ENCODE measurements at places on chromosomes 1 and 21.
A peak's percentile ranks its signal among the peaks of the same experiment; 100 is the strongest.

DNA sequence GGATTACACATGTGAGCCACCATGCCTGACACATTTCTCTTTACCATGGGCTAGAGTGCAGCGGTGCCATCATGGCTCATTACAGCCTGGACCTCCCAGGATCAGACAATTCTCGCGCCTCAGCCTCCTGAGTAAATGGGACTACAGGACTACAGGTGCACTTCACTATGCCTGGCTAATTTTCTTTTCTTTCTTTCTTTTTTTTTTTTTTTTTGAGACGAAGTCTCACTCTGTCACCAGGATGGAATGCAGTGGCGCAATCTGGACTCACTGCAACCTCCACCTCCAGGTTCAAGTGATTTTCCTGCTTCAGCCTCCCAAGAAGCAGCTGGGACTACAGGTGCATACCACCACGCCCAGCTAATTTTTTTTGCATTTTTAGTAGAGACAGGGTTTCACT is 14.8 kb upstream of the KIF1B start:
- DNase-seq = peak; percentile 16

DNA sequence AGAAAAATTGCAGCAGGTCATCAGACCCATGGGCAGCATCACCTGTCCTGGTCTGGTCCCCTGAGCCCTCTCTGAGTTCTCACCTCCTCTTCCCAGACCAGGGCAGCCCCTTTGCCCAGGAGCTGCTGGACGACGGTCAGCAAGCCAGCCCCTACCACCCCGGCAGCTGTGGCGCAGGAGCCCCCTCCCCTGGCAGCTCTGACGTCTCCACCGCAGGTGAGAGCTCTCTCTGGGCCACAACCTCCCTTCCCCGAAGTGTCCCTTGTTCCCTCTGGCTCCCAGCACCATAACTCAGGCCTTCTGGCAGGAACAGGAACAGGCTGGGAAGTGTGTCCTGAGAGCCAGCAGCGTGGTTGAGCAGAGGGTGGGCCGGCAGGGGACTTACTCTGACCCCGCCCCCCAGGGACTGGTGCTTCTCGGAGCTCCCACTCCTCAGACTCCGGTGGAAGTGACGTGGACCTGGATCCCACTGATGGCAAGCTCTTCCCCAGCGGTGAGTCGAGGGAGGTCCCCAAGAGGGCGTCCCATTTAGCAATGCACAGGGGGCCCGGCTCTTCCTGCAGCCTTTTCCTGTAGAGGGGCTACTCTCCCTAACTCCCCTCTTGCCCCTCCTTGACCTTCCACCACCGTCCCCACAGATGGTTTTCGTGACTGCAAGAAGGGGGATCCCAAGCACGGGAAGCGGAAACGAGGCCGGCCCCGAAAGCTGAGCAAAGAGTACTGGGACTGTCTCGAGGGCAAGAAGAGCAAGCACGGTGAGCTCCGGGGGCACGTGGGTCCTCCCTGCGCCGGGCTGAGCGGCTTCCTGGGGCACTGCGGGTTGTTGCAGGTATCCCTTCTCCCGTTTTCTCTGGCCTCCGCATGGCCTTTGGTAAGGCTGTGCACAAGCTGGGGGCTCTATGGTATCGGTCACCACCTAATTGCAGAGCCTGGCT is 2.4 kb downstream of the ELF3 start:
- no peak for DNase-seq

DNA sequence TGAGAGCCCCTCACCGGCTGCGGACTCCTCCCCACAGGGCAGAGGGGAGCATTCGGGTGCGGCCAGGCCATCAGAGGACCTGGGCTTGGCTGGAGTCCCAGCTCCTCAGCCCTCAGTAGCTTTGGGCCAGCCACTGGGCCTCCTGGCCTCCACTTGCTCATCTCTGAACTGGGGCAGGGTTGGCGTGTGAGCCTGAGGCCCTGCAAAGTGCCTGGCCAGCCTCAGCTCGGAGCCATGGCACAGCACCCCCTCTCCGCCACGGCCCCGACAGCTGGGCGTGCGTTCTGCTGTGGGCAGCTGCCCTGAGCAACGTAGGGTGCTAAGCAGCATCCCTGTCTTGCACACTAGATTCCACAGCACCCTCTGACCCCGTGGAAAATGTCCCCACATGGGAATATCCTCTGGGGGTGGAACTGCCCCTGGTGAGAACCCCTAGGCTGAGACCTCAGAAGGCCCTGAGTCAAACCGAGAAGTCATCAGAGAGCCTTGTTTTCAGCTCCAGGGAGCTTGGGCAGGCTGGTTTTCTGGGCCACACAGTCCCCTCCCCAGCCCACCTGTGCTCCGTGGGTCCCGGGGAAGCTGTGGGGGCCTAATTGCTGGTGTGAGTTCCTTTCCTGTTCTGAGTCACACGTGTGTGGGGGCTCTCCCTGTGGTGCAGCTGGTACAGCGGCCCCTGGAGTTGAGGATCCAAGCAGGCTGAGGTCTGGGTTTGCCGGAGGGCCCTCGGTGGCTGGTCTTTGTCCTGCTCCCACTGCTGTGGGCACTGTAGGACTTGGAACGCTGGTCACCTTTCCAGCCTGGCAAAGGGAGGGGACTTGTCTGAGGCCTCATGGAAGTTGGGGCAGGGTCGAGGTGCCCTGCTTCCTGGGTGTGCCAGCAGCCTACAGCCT is 24.5 kb downstream of the TP73 start:
- DNase-seq = no peak

GRCh38 chr1:6084781-6085495 is 39.2 kb downstream of the KCNAB2 start:
- DNase-seq = no peak

DNA sequence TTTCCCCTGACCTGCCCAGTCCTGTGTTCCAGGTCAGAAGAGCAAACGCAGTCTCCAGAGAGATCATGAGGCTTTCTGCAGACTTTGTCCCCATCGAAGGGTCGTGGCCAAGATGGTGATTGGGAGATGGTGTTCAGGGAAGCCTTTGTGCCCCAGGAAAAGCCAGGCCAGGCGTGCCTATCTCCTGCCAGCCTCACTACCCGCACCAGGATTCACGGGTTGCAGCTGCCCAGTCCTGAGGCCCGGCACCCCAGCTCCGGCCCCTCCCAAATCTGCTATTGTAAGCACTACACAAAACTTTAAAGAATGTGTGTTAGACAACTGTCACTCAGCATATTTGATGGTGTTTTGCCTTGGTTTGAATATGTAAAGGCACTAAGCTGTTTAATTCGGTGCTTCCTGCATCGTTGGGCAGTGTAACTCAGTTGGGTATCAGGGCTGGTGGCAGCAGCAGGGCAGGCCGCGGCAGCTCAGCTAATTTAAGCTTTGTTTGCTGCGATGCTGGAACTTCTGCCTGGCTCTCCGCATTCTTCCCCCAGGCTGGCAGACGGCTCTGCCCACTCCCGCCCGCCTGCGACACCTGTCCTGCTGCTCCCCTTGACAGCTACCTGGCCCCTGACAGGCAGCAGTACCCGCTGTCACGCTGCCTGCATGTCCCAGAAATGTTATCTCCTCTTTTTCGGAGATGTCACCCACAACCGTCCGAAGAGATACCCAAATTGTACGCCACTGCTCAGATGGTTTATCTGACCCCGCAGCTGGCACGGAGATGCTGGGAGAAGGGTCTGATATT is 209.0 kb upstream of the VAMP3 start:
- no peak for DNase-seq

GRCh38 chr21:42809577-42810475 is 69.5 kb downstream of the WDR4 start:
- DNase-seq = no peak

DNA sequence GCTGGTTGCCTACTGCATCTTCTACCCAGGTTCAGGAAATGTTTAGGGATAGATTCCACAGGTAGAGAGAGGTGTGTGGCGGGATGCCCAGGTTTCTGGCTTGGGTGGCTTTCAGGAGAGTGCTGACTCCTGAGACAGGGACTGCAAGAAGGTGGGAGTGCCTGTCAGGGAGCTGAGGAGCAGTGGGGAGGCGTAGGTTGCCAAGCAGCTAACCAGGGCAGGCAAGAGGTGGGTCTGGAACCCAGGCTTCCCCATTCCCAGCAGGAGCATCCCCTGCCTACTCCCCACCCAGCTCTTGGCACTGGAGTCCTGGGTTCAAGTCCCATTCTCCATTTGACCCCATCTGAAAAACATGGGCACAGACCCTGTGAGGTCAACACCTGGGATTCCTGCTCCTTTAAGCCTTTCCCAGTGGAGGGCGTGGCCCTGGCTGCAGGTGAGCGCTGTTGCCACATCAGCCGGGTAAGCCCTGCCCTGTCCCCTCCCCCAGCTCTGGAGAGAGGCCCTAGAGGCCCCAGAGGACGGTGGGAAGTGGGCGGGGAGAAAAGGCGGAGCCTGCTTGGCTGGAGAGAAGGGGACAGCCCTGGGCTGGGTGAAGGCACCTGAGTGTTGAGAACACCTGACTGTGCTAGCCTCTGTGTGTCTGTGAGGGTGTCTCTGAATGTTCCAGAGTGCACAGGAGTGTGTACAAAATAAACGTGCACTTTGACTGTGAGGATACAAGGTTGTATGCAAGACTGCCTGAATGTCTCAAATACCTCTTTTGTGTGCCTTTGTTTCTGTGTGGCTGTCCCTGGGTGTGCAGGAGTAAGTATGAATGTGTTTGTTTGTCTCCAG is 14.0 kb upstream of the SYNC start:
- DNase-seq = no peak

GRCh38 chr1:91640877-91641526 is 140.4 kb downstream of the CDC7 start:
- DNase-seq = no peak

DNA sequence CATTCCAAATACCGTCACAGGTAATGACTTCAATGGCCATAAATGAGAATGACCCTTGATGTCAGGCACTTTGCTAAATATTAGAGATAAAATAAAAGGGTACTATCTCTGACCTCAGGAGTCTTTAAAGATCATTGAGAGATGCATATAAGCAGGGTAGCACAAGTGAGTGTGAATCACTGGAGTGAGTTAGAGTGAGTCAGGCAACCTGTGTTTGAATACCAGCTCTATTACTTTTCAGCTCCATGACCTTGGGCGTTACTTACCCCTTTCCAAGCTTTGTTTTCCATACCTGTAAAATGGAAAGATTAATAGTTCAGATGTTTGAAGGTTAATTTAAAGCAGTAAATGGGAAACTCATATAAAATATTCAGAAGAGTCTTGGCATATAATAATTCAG is 1058.0 kb upstream of the ADGRL4 start:
- no peak for DNase-seq

- DNase-seq = no peak
Observed at GRCh38 chr1:227732586-227733308, 2.4 kb downstream of the JMJD4 start.

DNA sequence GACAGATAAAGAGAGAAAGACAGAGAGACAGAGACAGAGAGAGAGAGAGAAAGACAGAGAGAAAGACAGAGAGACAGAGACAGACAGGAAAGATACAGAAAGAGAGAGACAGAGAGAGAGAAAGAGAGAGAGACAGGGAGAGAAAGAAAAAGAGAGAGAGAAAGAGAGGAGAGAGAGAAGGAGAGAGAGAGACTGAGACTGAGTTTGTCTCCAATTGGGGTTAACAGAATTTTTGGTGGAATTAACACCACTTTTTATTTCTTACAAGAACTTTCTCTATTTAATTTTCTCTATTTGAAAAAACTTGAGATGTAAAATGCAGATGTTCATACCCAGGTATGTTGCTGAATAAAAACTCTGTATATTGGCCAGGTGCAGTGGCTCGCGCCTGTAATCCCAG is 56.6 kb downstream of the FMN2 start:
- no peak for DNase-seq

GRCh38 chr1:160781914-160782689 is 13.9 kb upstream of the LY9 start:
- no peak for DNase-seq

GRCh38 chr1:114468710-114469468 is 42.1 kb downstream of the TRIM33 start:
- no peak for DNase-seq

DNA sequence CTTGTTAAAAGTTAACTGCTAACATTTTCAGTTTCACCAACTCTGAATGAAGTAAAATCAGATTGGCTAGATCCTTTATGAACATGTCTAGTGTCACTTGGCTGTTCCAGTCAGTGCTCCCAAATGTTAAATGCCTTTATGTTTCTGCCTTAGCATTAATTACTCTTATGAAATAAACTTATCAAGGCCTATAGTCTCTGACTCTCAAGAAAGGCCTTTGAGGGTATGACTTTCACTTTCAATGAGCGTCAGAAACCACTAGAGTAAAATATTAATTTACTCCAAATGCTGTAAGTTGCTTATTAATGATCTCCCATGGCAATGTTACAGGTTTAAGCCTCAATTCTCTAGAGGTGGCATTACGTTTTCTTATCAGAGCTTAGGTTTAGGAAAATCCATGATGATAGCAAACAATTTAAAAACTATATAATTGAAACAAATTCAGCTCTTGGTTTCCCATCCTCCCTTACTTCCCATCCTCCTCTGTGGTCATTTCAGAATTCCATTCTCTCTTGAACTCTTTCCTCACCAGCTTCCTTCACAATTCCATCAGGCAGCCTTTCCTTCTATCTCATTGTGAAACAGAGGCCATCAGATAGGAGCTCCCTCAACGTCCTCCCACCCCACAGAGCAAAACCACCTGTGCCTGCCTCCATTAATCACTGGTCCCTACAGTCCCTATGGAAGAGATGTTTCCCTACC is 108.6 kb upstream of the COP1 start:
- DNase-seq = no peak

DNA sequence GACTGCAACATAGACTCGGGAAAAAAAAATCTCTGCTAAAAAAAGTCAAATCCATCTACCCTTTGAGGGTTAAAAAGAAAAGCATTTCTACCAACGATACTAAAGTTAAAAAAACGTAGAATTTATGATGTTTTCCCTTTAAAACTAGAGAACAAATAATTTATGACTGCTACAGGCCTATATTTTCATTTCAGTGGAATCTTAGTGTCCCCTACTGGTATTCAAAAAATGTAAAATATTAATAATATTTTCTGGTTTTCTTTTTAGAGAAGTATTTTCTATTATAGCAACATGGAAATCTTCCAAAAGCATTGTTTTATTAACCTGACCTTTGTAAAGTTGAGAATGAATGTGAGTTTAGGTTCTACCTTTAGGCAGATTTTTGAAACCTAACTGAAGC is 1582.2 kb downstream of the MRPL39 start:
- no peak for DNase-seq

DNA sequence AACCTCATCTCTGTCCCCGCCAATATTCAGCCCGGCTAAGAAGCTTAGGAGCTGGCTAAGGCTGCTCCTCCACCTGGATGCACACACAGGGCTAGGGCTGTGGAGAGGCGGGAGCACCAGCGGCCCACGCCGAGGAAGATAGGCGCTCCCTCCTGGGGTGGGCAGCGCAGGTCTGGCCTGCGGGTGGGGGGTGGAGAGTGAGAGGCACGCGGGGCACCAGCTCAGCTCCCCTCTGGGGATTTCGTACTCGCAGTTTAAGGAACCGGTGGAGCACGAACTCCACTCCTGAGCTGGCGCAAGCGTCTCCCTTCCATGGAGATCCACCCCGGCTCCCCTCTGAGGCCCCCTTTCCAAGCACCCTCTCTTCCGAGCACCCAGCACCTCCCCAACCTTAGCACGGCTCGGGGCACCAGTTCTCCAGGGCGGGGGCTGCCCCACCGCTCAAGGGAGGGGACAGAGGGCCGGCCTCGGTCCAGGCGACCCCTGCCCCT is 433 bp upstream of the KAZN start:
- DNase-seq = no peak

Data from mesenteric fat pad (tissue), 1 donor.